ENCODE measurements at places on chromosomes 11 and 22. TPM values are rescaled to one million over a fixed set of nuclear protein-coding genes. Genes with fewer than 3 reads are reported as not detected.

TM7SF2 gene
- 8.8 TPM for total RNA-seq

CCDC157 gene
- total RNA-seq: 0.59 TPM

GGTLC2 gene
- total RNA-seq: not detected

OR5B17 gene
- not detected for total RNA-seq

CD248 gene
- 2.6 TPM for total RNA-seq

OR4A16 gene
- not detected for total RNA-seq

XKR3 gene
- not detected for total RNA-seq
